ENCODE measurements at places on chromosomes 4 and X. TPM values are rescaled to one million over a fixed set of nuclear protein-coding genes. Genes with fewer than 3 reads are reported as not detected.

IL9R gene
- polyA plus RNA-seq: 0.25 TPM

- H3K4me1 ChIP-seq: no peaks in the 10 kb centered on the region
- no peaks in the 10 kb centered on the region for H3K27me3 ChIP-seq
- no peak overlapping the region for H3K4me3 ChIP-seq
- H3K36me3 ChIP-seq: no peaks in the 10 kb centered on the region
Measured at GRCh38 chr4:185665655-185666054, 130.3 kb upstream of the PDLIM3 start.

- DNase-seq: no peak
- no peak overlapping the region for H3K27ac ChIP-seq
- H3K4me3 ChIP-seq: no peak overlapping the region
- peaks cover 8% of the 10 kb centered on the region for H3K4me1 ChIP-seq
Measured at GRCh38 chr4:146098978-146099377, 76.5 kb upstream of the LSM6 start.

DNA sequence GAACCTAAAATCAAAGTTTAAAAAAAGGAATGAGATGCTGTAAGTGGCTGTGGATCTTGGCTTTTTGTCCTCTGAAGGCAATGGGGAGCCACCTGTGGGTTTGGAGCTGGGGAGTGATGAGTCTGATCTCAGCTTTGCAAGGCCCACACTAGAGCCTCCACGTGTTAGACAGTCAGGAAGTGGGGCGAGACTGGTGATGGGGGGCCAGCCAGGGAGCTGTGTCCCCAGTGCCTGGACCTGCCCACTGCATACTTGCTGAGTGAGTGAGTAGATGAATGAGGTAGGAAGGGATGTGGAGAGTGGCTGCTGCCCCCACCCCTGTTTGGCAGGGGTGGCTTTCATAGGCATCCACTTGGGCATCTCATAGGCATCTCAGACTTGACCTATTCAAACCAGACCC lies 84.0 kb downstream of the NHSL2 start:
- no peak overlapping the region for H3K4me3 ChIP-seq
- no peaks in the 10 kb centered on the region for H3K27me3 ChIP-seq
- H3K36me3 ChIP-seq: no peaks in the 10 kb centered on the region

PNPLA4 gene
- 14.4 TPM for polyA plus RNA-seq

DNA sequence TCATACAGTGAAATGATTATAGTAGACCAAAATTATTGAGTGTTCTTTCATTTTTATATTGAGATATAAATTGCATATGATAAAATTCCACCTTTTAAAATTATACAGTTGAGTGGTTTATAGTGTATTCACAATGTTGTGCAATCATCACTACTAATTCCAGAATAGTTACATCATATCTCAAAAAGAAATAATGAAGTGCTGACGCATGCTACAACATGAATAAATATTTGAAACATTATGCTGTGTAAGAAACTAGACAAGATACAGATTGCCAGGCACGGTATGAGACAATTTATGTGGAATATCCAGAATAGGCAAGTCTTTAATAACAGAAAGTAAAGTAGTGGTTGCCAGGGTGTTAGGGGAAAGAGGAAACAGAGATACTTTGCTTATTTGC lies 871.7 kb downstream of the FAM133A start:
- no peaks in the 10 kb centered on the region for H3K36me3 ChIP-seq
- H3K4me3 ChIP-seq: no peak overlapping the region
- H3K27me3 ChIP-seq: no peaks in the 10 kb centered on the region
- no peak for DNase-seq
- H3K4me1 ChIP-seq: no peaks in the 10 kb centered on the region

DNA sequence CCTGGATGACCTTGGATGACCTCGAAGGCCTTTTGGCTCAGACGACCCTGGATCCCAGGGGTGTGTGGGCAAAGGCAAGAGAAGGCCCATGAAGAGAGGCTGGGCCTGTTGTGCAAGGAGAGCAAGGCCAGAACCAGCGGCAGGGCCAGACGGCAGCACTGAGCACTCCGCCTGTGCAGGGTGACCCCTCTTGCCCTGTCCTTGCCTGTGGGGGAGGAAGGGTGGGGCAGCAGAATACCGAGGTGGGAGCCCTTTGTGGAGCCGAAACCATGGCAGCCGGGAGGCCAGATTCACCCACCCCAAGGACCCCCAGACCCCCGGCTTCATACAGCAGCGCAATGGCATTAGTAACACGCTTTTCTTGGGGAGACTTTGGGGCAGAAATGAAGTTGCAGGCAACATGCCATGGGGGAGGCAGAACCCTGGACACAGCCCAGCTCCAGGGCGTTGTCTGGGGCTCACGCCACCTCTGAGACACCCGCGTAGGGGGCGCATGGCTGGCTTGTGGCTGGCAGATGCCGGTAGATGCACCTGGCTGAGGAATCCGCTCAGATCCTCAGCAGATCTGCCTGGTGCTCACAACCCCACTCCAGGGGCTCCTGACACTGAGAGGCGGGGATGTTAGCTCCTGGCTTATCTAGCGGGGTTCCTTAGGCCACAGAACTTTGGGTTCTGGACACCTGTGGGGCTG lies 114.5 kb downstream of the FAM53A start:
- H3K27me3 ChIP-seq: no peaks in the 10 kb centered on the region
- no peaks in the 10 kb centered on the region for H3K36me3 ChIP-seq
- H3K27ac ChIP-seq: no peak overlapping the region

CT45A5 gene
- polyA plus RNA-seq: not detected

STK32B gene
- 0.61 TPM for polyA plus RNA-seq

DNA sequence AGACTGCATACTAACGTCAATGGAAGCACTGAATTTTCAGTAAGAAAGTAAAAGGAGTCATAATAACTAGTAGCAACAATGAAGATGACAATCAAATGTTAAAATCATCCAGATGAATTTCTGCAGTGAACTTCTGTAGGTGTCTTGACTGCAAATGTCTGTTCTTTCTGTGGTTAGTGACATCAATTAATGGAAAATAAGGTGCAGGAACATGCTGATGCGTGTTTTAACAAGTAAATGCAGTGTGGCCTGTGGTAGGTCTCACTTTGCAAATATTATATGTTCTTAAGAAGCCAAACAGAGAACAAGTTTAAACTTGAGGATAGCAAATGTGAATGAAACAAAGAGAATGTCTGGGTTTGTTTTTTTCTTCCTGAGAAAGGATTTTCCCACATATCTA lies 2.6 kb upstream of the DTHD1 start:
- H3K4me3 ChIP-seq: no peak overlapping the region
- H3K27me3 ChIP-seq: no peaks in the 10 kb centered on the region
- H3K4me1 ChIP-seq: no peaks in the 10 kb centered on the region
- DNase-seq: no peak

AADAT gene
- polyA plus RNA-seq: not detected

MAGEA9B gene
- polyA plus RNA-seq: not detected

DNA sequence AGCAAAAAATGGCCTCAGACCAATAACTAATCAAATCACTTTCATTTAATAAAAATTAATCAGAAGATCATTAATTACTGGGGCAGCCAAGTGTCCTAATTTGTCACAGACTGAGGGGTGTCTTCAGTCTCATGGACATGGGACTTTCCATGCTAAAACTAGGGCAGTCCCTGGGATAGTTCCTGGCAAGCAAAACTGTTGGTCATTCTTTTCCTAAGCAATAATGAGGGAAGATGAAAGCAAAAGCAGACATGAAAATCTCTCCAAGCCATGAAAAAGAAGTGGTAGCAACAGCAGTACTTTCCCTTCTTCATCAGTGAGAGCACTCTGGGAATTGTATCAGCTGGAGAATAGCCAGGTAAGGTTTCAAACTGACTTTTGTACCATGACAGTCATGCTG lies 3.7 kb upstream of the ANTXR2 start:
- no peaks in the 10 kb centered on the region for H3K27me3 ChIP-seq
- no peak overlapping the region for H3K4me3 ChIP-seq
- H3K4me1 ChIP-seq: peaks cover 70% of the 10 kb centered on the region

GUCY1B1 gene
- polyA plus RNA-seq: 0.89 TPM

GRCh38 chr4:142900622-142901021 lies 54.5 kb upstream of the INPP4B start:
- no peaks in the 10 kb centered on the region for H3K27me3 ChIP-seq
- no peak for DNase-seq
- no peaks in the 10 kb centered on the region for H3K36me3 ChIP-seq
- H3K27ac ChIP-seq: no peak overlapping the region
- no peaks in the 10 kb centered on the region for H3K4me1 ChIP-seq

- DNase-seq: peak; percentile 73
- H3K4me1 ChIP-seq: peaks cover 34% of the 10 kb centered on the region
- no peak overlapping the region for H3K4me3 ChIP-seq
- no peaks in the 10 kb centered on the region for H3K36me3 ChIP-seq
- H3K27me3 ChIP-seq: no peaks in the 10 kb centered on the region
Measured at GRCh38 chr4:3302173-3302785, 9.5 kb downstream of the RGS12 start.

- H3K27me3 ChIP-seq: no peaks in the 10 kb centered on the region
- no peaks in the 10 kb centered on the region for H3K4me1 ChIP-seq
- no peak for DNase-seq
- no peaks in the 10 kb centered on the region for H3K36me3 ChIP-seq
Measured at GRCh38 chr4:180640193-180640592, 1603.0 kb upstream of the TENM3 start.

DNA sequence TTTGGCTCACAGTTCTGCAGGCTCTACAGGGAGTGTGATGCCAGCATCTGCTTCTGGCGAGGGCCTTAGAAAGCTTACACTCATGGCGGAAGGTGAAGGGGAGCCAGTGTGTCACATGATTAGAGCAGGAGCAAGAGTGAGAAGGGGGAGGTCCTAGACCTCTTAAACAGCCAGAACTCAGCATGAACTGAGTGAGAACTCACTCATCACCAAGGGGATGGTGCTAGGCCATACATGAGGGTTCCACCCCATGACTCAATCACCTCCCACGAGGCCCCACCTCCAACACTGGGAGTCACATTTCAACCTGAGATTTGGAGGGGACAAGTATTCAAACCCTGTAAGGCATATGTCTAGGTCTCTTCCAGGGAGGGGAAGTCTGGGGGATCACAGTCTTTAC lies 33.4 kb downstream of the SPRY1 start:
- H3K27me3 ChIP-seq: no peaks in the 10 kb centered on the region
- H3K4me1 ChIP-seq: no peaks in the 10 kb centered on the region
- DNase-seq: no peak
- H3K27ac ChIP-seq: no peak overlapping the region

DNA sequence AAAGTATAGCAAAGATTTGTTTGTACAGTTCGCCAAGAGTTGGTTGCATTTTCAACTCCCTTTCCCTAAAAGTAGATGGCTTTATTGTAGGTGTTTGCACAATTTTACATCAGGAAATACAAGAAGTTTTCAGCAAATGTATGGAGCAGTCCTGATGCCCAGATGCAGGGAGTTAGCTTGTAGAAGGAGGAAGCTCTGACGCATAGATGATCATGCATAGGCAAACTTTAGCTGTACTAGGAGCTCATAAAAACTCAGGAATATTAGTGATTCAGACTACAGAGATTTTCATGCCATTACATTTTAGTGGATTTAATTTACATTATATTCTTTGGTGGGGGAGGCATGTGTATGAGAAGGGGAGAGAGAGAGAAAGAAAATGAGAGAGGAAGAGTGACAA lies 62.9 kb downstream of the TMPRSS11D start:
- H3K4me3 ChIP-seq: no peak overlapping the region
- H3K27ac ChIP-seq: no peak overlapping the region
- H3K27me3 ChIP-seq: no peaks in the 10 kb centered on the region
- no peak for DNase-seq
- no peaks in the 10 kb centered on the region for H3K4me1 ChIP-seq
- H3K36me3 ChIP-seq: no peaks in the 10 kb centered on the region

- H3K36me3 ChIP-seq: no peaks in the 10 kb centered on the region
- H3K27me3 ChIP-seq: no peaks in the 10 kb centered on the region
- H3K4me1 ChIP-seq: no peaks in the 10 kb centered on the region
- DNase-seq: no peak
- no peak overlapping the region for H3K4me3 ChIP-seq
Measured at GRCh38 chr4:108794136-108794535, 31.3 kb upstream of the ETNPPL start.

SULT1E1 gene
- polyA plus RNA-seq: not detected

DNA sequence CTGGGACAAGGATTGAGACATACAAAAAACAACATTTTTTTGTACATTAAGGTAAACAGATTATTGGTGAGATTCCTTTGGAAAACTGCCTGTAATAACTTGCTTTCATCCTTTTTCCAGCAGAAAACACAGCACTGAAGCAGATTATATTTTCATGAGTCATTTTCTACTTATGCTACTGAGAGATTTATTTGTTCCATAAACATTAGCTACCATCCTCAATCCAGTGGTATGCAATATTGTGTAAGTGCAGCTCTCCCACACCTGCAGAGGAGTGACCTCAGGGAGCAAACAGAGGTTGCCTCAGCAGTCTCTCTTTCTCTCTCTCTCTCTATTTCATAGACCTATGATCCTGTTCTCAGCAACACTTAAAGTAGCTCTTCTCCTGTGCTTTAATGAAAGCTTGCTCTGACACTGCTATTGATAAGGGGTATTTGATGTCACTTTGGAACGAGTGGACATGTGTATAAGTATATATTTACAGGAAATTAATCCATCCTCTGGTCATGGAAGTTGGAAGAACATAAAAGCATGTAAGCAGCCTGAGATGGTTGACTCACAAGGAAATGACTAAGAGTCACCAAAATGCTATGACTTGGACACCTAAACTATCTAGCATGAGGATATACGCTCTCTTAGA lies 163.7 kb upstream of the SPANXC start:
- H3K27ac ChIP-seq: no peak overlapping the region
- DNase-seq: no peak
- no peaks in the 10 kb centered on the region for H3K36me3 ChIP-seq
- H3K27me3 ChIP-seq: no peaks in the 10 kb centered on the region

DNA sequence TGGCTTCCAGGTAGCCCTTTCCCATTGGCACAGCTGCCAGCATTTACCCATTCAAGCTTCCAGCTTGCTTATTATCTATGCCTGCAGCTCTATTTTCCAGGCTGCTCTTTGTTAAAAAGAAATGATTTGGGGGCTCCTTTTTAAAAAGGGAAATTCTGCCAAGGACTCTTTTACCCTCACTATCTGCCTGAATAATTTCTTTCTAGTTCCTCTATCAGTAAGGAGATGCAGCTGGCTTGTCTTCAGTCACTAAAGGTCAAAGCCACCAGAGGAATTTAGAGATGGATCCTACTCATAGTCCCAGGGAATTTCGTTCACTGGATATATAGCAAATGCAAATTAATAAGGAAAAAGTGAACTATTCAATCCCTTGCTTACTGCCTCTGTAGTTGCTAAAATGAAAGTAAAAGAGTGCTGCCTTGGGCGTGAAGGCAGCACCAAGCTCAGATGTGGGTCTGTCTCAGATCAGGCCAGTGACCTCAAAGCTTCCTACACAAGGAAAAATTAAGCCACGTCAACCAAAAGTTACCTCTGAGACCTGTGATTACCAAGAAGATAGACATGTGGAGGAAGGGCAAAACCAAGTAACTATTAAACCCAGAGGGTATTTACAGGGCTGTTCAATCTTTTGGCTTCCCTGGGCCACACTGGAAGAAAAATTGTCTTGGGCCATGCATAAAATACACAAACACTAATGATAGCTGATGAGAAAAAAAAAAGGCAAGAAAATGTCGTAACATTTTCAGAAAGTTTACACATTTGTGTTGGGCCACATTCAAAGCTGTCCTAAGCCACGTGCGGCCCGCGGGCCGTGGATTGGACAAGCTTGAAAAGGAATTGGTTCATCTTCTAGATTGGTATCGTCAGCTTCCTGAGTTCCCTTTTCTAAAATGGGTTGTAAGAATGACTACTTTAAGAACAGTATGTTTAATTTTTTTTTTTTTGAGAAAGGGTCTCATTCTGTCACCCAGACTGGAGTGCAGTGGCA lies 5.3 kb downstream of the ARSF start:
- no peaks in the 10 kb centered on the region for H3K27me3 ChIP-seq
- DNase-seq: no peak
- no peak overlapping the region for H3K4me3 ChIP-seq
- no peak overlapping the region for H3K27ac ChIP-seq
- H3K4me1 ChIP-seq: no peaks in the 10 kb centered on the region

GRCh38 chr4:187668526-187669082 lies 327.0 kb upstream of the ZFP42 start:
- DNase-seq: no peak
- no peak overlapping the region for H3K27ac ChIP-seq
- no peaks in the 10 kb centered on the region for H3K27me3 ChIP-seq
- H3K4me3 ChIP-seq: no peak overlapping the region

AKAP4 gene
- polyA plus RNA-seq: not detected

Data from CD14-positive monocyte (primary cell).